Lung (tissue), 17 donors: ENCODE measurements at places on chromosomes 3 and 15. TPM values are rescaled to one million over a fixed set of nuclear protein-coding genes. Genes with fewer than 3 reads are reported as not detected.

- DNase-seq = no peak
These were observed 53.1 kb downstream of the DNAJB8 start for GRCh38 chr3:128413413-128414205.

ABI3BP gene
- polyA plus RNA-seq = 33.0 TPM

FBXW12 gene
- not detected for polyA plus RNA-seq

- no peak for DNase-seq
These were observed 208.4 kb upstream of the KBTBD8 start for GRCh38 chr3:66789580-66790237.

GRCh38 chr15:45790325-45790943, 155.6 kb downstream of the SQOR start:
- peak; percentile 22 for DNase-seq

DNA sequence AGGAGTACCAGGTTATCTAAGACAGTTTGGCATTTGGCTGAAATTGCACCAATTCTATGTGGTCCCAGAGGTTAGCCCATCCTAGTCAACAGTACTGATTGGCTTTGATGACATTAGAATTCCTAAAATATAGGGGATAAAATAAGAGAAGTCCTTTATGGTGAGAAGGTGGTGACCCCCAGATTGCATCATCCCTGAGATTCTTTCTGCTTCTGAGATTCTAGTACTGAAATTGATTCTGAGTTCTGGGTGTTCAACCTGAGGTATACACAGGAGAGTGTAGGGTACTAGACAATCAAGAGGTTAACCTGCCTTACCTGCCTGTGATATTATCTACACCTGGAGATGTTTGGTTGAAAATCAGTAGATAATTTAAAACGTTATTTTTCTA, 140.9 kb upstream of the MRPS22 start:
- DNase-seq = no peak

GRCh38 chr3:78941587-78941986, 826.2 kb downstream of the ROBO1 start:
- peak; percentile 72 for DNase-seq

- DNase-seq = no peak
These were observed 87.8 kb downstream of the ASB7 start for GRCh38 chr15:100690032-100690794.

DNA sequence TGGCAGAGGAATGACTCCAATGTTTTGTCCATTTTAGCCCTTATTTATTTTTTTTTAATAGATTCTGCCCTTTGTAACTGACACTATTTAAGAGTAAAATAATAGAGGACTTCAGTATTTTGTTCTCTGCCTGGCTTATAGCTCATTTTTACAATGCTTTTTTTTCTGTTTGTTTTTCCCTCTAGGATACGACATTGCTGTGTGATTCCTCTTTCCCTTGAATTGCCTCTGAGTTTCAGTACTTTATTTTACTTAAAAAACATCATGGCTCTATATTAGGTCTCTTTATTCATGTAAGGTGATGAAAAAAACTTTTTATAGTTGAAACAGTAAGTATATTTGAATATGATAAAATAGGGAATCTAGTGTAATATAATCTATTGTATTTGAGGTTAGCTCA, 179.1 kb downstream of the PTPRG start:
- DNase-seq = no peak

GABRR3 gene
- polyA plus RNA-seq = not detected
